ENCODE measurements at places on chromosomes 3 and 15.

- no peak for DNase-seq
Observed at GRCh38 chr3:106282943-106283342, 414.1 kb upstream of the CBLB start.

DNA sequence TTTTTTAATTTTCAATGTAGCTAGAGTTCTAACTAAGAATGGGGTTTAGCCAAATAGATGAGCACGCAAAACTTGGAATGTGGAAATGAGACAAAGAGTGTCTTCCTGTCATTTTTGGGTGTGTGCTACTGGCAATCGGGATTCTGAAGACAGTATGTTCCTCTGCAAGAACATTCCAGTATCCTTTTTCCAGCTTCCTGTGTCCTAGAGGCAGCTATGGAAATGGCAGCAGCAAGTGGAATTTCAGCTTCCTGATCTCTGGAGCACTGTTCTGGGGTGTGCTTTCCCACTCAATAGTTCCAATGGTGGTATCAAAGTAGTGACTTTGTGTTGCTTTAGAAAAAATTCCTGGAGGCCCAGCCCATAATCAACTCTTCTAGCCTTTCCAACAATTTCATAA, 642.9 kb upstream of the KCNMB2 start:
- DNase-seq: no peak

GRCh38 chr3:47901280-47901833, 98.4 kb downstream of the DHX30 start:
- DNase-seq: no peak

DNA sequence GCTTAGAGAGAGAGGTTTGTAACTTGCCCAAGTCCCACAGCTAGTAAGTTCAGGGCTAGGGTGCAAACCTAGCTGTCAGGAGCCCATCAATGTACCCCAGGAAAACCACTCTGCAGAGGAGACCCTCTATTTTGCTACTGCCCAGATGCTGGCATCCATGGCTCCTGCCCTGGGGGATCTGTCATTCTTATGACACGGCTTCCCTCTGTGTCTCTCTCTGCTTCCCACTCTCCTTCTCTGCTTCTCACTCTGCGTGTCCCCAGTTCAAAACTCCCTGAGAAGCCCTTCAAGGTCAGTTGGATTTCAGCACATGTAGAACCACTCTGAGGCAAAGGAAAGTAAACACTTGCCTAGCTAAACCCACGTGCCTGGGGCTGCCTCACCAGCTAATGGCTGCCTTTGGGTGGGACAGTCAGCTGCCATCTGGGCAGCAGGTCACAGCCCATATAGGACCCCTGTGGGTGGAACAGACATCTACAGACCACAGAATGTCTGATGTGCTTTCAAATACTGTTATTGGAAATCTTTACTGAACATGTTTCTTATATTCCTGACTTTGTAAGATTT, 29.4 kb upstream of the SLCO2A1 start:
- DNase-seq: no peak

DNA sequence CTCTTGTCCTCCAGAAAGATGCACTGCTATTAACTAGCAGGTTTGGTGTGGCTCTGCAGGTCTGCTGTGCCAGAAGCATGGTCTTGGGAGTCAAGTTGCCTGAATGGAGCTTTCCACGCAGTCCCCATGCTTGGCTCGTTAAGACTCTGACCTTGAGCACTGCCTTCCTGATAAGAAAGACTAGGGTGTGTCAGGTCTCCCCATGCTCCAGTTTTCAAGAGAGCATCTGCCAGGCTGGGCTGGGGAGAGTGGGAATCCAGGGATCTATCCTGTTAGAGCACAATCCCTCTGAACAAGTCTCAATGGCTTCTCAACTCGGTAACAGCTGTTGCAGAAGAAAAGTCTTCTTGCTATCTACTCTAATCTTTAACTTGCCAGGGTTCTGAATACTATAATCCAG, 98.2 kb downstream of the TJP1 start:
- DNase-seq: no peak

DNA sequence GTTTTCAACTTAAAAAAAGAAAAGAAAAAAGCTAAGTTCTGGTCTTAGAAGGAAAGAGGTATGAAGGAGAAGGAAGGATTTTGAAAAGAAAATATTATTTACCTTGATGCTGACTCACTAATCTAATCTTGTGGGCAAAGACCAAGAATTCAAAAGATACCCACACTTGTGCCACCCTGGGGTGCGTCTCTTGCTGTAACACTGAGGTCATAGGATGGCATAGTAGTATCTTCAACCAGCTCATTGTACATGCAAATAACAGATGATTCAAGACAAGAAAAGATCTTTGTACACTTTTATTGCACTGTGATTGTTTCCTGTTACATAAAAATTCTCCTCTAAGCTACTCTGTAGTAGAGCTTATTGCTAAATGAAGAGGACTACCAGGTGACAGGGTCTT, 17.3 kb downstream of the PLS1 start:
- DNase-seq: no peak

- DNase-seq: peak; percentile 61
Observed at GRCh38 chr15:68818769-68819494, 1.8 kb downstream of the ANP32A start.

- no peak for DNase-seq
Observed at GRCh38 chr15:80989081-80989517, 520 bp downstream of the MESD start.

DNA sequence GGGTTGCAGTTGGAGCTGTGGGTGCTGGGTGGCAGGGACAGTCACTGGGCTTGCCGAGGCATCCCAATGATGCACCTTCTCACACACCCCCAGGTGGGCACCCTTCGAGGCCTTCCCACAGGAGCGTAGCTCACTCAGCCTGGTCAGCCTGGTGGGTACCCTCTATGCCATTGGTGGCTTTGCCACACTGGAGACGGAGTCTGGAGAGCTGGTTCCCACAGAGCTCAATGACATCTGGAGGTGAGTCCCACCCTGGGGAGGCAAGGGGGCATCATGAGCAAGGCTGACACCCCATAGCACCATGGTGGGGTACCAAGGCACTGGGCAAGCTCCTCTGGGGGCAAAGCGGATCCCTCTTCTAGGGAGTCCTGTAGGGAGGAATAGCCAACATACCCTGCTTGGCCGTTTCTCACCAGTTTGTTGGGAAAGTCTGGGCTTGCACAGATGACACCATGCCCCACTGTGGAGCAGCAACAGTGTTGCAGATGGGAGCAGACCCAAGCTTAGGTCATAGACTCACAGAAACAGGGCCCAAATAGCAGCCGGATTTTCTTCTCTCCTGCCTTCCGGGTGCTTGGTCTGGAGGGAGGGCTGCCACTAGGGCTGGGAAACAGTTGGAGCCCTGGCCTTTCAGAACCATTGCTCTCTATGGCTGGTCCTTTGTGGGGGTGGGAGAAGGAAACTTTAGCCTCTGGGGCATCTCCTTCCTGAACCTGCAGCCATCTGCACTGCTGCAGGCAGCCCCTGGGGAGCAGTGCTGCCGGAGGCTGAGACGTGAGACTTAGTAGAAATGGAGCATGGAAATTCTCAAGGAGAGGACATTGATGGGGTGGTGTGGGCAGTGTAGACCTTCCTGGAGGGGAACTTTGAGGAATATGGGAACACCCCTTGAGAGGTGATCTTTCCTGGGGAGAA, 5.7 kb downstream of the KLHL40 start:
- no peak for DNase-seq

DNA sequence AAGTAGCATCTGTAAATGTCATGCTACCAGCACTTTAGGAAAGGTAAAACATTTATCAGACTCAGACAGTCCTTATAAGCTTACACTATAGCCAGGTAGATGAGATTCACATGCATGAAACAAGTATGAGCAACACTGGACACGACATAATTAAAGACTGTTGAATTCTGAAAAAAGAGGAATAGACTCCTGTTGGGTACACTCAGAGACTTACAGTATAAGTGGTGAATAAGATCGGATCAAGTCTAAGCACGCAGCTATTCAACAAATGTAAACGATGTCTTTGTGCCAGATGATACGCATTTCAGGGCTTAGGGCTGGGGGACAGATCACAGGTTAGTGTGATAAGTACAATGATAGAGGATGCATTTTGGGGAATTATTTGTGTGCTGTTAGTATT, 43.2 kb upstream of the SPPL2A start:
- DNase-seq: no peak

DNA sequence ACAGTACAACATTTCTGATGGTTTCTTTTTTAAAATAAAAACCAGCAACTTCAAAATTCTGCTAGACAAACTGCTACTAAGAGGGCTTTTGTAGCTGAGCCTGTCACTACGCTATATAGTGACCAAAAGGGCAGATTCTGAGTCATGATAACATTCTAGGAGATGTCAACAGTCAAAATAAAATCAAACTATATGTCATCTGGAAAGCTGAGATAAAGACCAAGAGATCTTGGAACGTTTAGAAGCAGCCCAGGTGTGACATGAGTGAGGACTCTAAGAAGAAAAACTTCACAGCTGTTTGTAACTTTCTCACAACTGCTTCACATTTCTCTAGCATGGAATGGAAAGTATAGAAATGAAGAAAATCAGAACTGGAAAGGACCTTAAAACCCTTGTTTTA, 84.6 kb downstream of the FILIP1L start:
- no peak for DNase-seq

DNA sequence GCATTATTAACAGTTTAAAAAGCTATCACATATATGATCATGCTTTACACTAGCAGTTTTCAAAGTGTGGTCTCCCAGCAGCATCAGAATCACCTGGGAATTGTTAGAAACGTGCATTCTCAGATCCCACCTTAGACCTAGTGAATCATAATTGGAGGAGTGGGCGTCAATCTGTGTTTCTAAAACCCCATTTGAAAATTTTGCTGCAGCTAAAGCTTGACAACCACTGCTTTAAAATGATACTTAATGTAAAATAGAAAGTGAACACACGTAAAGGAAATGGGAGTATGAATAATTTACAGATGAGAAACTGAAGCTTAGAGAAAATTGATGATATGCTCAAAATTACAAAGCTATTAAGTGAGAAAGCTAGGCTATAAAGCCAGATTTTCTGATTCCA, 62.3 kb downstream of the SLC9C1 start:
- DNase-seq: no peak

DNA sequence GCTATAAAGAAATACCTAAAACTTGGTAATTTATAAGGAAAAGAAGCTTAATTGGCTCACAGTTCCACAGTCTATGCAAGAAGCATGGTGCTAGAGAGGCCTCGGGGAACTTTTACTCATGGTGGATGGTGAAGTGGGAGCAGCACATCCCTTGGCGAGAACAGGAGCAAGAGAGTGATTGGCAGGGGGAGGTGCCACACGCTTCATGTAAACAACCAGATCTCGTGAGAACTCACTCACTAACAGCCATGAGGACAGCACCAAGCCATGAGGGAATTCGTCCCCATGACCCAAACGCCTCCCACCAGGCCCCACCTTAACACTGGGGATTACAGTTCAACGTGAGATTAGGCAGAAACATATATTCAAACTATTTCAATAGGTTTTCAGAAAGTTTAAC, 28.0 kb downstream of the GABRB3 start:
- DNase-seq: no peak

- DNase-seq: peak; percentile 75
Observed at GRCh38 chr15:29805043-29805707, 17.1 kb downstream of the TJP1 start.

GRCh38 chr15:29753506-29753905, 68.8 kb downstream of the TJP1 start:
- DNase-seq: no peak

DNA sequence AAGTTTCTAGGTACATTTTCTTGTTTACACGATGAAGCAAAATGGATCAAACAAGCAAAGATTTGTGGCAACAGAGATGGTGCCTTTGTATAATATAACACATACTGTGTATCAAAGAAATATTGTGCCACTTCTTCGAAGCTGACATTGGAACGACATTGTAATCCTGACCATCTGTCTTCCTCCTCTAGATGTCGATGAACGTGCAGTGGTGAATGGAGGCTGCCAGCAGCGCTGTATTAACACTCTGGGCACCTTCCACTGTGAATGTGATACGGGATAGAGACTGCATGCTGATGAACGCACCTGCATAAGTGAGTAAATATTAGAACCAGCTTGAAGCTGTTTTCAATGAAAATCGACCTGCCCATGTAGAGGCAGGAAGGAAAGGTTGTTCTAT, 613.3 kb upstream of the GOLIM4 start:
- DNase-seq: no peak

DNA sequence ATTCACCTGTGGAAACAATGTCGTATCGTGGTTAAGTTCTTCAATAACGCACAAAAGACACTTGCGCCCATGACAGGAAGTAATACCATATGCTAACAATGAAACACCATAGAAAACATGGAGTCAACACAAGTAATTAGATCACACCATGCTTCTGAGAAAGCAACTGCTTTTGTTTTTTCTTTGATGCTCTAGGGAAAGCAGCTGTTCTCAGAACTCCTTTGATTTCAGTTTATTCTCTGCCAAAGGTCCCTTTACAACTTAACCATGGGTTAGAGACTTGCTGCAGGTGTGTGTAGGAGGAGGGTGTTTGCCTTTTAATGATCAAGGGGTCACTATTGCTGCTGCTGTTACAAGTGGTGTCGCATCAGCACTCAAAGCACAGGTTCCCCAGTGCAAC, 324.0 kb upstream of the SLCO3A1 start:
- DNase-seq: no peak

DNA sequence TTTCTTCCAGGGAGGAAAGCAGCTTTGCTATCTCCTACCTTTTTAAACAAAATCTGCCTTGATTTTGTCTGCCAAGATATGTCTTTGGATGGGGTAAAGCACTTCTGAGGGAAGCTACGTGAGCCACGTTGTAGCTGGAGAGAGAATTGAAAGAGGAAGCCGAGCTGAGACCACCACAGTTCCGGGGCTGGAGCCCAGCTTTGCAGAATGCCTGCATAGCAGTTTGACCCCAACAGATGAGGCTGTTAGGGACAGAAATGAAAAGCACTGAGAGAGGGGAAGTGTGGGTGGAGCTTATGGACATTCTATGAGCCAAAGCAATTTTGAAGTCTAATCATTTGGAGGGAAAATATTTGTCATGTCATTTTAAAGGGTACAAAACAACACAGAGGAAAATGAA, 45.4 kb downstream of the LIPC start:
- no peak for DNase-seq

GRCh38 chr3:12978682-12979081, 94.5 kb downstream of the IQSEC1 start:
- DNase-seq: no peak

- DNase-seq: no peak
Observed at GRCh38 chr3:47377186-47377585, 3.6 kb upstream of the PTPN23 start.

GRCh38 chr3:39528844-39529243, 61.4 kb downstream of the MOBP start:
- DNase-seq: no peak

Measured in fibroblast of skin of scalp (primary cell).